SW 1271 (cell line): ENCODE measurements at places on chromosomes 11 and 22.
A peak's percentile ranks its signal among the peaks of the same experiment; 100 is the strongest.

DNA sequence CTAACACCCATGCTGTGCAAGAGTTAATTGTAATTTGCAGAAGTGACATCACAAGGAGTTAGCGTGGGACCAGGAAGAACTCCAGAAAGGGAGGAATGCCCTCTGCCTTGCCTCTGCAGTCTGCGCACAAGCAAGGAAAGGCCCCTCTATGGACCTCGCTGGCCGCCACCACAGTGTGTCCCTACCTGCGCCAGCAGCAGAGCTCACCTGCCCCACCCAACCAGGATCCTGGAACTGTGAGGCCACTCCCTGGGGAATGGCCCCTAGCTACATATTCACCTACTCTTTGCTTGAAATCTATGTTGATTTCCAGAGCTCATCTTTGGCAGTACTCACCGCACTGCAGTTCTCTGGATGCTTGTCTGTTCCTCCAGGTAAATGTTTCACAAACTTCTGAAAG, 72.0 kb upstream of the MTNR1B start:
- DNase-seq = no peak

GRCh38 chr11:107675902-107676301, 36.0 kb downstream of the SLN start:
- no peak for DNase-seq

DNA sequence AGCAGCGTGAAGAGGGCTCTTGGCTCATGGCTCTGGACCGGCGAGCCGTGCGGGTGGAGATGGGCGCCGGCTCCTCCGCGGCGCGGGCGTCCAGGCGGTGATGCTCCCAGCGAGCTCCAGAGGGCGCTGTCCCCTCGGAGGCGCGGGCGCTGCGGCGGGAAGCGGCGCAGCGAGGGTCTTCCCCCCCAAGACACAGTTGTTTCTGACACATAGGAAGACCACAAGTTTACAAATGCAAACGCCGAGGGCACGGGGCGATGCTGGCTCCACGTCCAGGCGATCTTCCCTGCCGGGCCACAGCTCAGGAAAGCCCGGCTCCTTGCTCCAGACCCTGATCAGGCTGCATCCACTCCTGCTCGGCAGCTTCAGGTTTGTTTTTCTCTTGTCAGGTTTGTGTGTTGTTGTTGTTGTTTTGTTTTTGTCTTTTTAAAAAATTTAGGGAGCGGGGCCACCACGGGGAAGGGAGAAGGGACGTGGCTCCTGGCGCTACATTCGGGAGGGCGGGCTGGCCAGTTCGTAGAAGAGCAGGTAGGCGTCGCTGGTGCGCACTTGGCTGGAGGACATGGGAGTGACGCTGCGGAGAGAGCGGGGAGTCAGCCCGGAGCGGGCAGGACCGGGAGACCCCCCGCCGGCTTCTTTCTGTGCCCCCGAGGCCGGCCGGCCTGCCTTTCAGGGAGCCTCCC, 10.0 kb upstream of the MFRP start:
- DNase-seq = no peak

DNA sequence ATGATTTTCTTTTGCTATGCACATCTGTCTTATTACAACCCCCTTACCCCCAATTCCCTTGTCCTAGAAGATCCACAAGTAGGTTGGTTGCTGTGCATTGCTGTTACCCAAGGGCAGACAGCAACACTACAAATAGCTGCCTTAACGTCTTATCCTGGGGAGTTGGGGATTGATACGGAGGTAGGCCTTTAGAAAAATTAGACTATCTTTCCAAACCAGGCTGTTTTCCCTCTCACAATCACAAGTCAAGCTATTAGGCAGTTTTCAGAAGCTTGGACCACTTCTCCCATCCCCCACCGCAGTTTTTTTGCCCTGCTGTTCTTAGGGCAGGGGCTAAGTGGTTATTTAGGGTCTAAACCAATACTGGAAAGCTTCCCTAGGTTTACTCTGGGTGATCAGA, 2.8 kb upstream of the PHLDB1 start:
- DNase-seq = no peak

GRCh38 chr11:128610721-128611617, 23.6 kb upstream of the ETS1 start:
- DNase-seq = no peak

- DNase-seq = peak; percentile 86
Measured at GRCh38 chr11:117072517-117073461, 25.4 kb downstream of the SIK3 start.

DNA sequence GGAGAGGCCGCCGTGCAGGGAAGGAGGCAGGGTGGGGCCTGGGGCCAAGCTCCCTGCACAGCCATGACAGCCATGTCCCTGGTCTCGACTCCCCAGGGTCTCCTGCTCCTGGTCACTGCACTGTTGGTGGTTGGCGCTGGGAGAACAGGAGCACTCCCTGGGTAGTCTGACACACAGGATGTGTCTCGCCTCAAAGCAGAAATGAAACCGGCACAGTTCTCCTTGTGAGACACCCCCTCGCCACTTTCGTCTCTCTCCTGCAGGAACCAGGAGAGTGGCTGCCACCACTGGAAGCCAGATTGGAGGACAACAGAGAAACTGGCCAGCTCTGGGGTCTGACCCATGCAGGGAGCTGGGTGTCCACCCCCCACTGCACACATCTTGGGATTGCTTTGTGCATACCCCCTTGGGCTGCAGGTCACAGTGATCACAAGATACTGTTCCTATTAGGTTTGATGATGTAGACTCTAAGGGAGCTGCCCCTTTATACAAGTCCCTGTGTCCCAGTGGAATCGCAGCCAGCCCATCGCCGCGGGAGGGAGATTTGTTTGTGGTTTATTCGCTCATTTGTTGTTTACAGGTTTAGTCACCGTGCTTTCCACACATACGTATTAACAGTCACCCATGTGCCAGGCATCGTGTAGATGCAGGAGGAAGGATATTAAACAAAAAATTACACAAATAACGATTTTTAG, 27.0 kb upstream of the YWHAH start:
- no peak for DNase-seq

GRCh38 chr11:45754741-45755140, 50.2 kb upstream of the SLC35C1 start:
- DNase-seq = no peak

GRCh38 chr22:45777852-45778375, 106.3 kb downstream of the ATXN10 start:
- no peak for DNase-seq

GRCh38 chr11:101582236-101582988, 1.4 kb downstream of the TRPC6 start:
- DNase-seq = no peak

DNA sequence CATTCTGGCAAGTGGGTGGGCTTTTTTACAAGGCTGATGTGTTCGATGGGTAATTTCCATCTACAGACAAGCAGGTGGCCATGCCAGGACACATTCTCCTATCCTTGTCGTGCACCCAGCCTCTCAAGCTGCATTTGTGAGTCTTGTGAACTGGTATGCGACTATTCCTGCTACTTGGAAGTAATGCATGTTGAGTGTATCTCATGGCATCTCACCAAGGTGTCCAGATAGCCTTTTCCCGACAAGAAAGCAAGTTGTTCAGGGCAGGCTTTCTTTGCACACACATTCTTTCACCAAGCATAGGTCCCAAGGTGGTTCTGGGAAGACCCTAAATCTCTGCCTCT, 18.8 kb upstream of the SYT13 start:
- no peak for DNase-seq

- no peak for DNase-seq
Measured at GRCh38 chr11:2256293-2256913, 14.0 kb downstream of the ASCL2 start.

GRCh38 chr11:33478111-33478573, 221.0 kb downstream of the HIPK3 start:
- no peak for DNase-seq

GRCh38 chr11:108647701-108648527, 17.0 kb upstream of the DDX10 start:
- peak; percentile 42 for DNase-seq

DNA sequence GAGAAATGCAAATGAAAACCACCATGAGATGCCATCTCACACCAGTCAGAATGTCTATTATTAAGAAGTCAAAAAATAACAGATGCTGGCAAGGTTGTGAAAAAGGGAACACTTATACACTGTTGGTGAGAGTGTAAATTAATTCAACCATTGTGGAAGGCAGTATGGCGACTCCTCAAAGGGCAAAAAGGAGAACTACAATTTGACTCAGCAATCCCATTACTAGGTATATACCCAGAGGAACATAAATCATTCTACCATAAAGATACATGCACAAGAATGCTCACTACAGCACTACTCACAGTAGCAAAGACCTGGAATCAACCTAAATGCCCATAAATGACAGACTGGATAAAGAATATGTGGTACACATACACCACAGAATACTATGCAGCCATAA, 161.1 kb upstream of the PDGFD start:
- no peak for DNase-seq
